Mucosa of gallbladder (tissue), 1 donor: ENCODE measurements at places on chromosomes 4 and X.
A peak's percentile ranks its signal among the peaks of the same experiment; 100 is the strongest.

- DNase-seq: no peak
Measured at GRCh38 chr4:139171876-139172691, 4.9 kb downstream of the ELF2 start.

DNA sequence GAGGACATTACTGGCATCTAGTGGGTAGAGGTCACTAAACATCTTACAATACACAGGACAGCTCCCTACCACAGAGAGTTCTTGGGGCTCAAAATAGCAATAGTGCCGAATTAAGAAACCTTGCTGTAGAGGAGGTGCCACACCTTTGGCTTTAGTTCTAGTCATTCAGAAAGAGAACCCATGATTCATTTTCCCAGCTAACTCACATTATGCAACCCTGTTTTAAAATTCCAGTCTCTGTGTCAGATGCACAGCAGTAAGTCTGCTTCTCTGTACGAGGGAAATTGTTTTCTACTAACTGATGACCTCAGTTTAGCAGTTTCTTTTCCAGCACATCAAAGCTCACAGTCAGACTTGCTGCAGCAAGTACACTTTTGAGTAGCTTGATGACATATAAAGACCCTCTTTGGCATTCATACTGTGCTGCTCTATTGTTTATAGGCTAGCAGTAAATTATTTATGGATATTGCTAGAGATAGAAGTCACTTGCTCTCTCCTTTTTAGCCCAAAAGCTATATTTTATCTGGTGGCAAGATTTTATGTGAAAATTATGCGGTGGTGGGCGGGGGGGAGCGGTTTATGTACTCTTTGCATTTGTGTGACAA is 487.8 kb upstream of the MAGEB18 start:
- no peak for DNase-seq

GRCh38 chrX:50876551-50876950 is 34.0 kb upstream of the BMP15 start:
- no peak for DNase-seq

DNA sequence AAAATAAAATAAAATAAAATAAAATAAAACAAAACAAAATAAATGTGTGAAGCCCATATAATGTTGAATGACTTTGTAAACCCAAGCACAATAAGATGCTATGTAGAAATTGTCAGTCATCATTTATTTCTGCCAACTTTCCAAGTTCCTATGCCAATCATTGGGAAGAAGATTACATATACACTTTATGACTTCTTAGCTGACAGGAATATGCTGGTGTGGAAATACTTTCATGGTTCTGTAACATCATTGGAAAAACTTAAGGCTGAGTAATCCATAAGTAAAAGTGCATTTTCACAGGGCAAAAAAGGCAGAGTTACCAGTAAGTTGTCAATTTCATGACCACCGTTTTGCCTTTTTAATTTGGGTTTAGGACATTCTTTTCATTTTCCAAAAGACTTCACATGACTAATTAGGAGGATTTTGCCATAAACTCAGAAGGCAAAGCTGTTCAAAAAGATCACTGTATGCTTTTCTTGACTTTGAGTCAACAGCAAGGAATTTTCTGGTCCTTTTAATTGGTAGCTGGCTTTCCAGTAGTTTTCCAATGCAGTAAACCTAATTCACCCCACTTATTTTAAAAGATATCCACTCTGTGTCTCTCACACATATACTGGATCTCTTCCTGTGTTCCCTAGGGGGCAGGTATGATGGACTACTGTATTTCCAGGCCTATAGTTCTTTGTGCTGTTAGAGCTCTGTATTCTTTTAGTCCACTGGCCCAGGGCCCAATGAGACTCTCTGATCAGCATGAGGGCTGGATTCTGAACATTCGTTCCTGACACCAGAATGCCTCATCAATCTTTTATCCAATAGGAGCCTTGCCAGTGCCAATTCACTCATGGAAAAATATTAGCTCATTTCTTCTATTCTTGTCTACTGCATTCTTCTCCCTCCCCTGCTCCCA is 26.2 kb upstream of the SCRG1 start:
- no peak for DNase-seq

DNA sequence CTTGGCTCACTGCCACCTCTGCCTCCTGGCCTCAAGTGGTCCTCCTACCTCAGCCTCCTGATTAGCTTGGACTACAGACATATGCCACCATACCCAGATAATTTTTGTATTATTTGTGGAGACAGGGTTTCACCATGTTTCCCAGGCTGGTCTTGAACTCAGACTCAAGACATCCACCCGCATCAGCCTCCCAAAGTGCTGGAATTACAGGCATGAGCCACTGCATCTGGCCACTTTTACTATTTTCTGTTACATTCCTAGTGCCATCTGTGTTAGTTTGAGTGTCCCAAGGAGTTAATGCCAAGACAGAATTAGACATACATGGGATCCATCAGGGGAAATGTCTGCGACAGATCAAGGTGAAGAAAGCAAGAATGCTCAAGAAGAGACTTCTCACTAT is 288.2 kb upstream of the CTSO start:
- DNase-seq: no peak

GRCh38 chr4:180028682-180029081 is 2214.5 kb upstream of the TENM3 start:
- no peak for DNase-seq

GRCh38 chrX:56789518-56790070 is 60.6 kb downstream of the NBDY start:
- DNase-seq: no peak

DNA sequence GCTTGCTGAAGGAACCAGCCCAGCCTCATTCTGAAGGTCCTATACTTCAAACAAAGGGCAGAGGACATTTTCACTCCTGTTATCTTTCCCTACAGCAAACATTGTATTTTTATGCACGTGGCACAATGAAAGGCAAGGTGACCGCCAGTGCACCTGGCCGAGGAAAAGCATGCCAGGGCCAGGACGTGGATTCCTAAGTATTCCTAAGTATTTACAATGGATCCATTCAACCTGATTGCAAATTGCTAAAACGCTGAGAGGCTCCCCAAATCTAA is 127.9 kb upstream of the FTHL17 start:
- no peak for DNase-seq

GRCh38 chrX:25941087-25941486 is 197.1 kb upstream of the MAGEB18 start:
- DNase-seq: no peak

DNA sequence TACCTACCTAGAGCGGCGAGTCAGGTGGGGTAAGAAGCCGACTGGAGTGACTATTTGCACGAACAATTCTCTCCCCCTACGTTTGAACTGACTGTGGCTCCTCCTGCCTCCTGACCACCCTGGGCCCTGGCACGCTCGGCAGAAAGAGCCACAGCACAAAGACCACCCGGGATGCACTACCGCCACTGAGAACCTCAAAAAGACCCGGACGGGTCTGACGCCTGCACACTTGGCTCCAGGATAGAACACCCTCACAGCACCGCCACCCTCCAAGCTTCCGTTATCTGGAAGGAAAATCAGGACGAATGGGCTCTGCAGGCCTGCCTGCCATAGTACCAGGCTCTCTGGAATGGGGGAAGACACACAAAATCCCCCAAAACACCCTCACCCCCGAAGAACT is 2.2 kb downstream of the LRPAP1 start:
- no peak for DNase-seq

GRCh38 chr4:139950568-139950967 is 203.4 kb downstream of the MAML3 start:
- DNase-seq: no peak

GRCh38 chr4:152949930-152950329 is 13.8 kb downstream of the FHDC1 start:
- DNase-seq: no peak

DNA sequence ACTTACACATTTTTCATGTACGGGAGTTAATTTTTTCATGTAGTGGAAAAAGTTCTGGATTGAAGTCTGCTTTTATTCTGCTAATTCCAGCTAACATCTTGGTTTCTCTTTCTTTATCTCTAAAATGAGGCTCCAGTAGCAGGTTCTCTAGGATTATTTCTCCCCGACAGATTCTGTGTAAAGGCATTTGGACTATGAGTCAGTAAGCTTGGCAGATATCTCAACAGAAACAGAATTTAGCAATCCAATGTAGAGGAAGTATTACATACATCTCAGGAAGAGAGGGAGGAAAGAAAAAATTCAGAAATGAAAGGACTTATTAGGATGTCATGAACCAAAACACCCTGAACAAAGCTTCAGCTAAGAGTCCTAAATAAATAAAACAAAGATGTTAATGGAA is 1682.3 kb upstream of the TENM3 start:
- no peak for DNase-seq

- DNase-seq: no peak
Measured at GRCh38 chr4:100109921-100110320, 80.3 kb downstream of the DDIT4L start.

DNA sequence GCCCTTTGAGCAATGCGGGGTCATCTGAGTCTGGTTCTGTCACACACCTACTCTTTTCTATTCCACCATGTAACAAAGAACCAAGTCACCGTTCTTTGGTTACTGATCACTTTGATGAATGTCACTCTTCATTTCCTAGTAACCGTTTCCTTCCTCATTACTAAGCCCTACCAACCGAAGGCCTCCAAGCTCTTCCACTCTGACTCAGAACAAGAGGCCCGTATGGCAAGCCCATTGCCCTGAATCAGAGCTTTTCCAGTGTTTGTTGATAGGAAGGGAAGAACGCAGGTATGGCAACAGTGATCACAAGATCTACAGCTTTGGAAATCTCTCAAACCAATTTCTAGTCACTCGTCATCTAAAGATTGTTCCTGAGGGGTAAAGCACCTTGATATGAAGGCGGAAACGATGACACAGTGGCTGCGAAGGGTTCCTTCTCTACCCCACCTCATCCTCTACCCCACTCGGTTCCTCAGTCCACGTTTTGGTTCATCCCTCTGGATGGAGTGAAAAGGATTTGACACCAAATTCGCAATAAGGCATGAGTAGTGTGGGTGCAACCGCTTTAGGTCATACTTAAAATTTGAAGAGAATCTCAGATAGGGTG is 28.0 kb upstream of the CD40LG start:
- DNase-seq: no peak

GRCh38 chr4:14046642-14047041 is 419.1 kb upstream of the BOD1L1 start:
- no peak for DNase-seq

- no peak for DNase-seq
Measured at GRCh38 chrX:103864886-103865534, 33.0 kb upstream of the RAB9B start.

- DNase-seq: no peak
Measured at GRCh38 chrX:123083924-123084323, 100.2 kb upstream of the GRIA3 start.

DNA sequence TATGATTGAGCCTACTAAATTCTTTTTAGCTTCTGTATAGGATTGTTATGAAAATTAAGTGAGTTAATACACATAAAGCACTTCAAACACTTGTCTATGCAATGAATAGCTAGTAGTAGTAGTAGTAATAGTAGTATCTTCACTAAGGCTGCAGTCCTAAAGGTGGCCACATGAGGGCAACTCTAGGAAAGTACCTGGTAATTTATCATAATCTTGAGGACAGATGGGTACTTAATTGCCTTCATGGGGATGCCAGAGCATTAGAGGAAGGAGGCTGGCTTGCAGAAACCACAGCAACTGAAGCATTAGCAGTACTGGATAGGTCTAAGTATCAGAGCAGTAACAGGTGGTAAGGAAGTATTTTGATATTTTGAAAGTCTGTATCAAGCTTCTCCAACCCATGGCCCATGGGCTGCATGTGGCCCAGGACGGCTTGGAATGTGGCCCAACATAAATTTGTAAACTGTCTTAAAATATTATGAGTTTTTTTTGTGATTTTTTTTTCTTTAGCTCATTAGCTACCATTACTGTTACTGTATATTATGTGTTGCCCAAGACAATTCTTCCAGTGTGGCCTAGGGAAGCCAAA is 17.3 kb downstream of the NIPAL1 start:
- DNase-seq: no peak

GRCh38 chrX:119636419-119636818 is 30.2 kb upstream of the NKRF start:
- DNase-seq: no peak

GRCh38 chr4:139890816-139891215 is 225.2 kb downstream of the MGST2 start:
- no peak for DNase-seq

- DNase-seq: no peak
Measured at GRCh38 chrX:118526149-118526548, 30.5 kb downstream of the DOCK11 start.

GRCh38 chr4:168019921-168020320 is 72.4 kb upstream of the ANXA10 start:
- no peak for DNase-seq

- DNase-seq: no peak
Measured at GRCh38 chrX:24166078-24166477, 16.5 kb downstream of the ZFX start.

GRCh38 chrX:38166478-38167083 is 54.1 kb downstream of the SRPX start:
- DNase-seq: no peak

DNA sequence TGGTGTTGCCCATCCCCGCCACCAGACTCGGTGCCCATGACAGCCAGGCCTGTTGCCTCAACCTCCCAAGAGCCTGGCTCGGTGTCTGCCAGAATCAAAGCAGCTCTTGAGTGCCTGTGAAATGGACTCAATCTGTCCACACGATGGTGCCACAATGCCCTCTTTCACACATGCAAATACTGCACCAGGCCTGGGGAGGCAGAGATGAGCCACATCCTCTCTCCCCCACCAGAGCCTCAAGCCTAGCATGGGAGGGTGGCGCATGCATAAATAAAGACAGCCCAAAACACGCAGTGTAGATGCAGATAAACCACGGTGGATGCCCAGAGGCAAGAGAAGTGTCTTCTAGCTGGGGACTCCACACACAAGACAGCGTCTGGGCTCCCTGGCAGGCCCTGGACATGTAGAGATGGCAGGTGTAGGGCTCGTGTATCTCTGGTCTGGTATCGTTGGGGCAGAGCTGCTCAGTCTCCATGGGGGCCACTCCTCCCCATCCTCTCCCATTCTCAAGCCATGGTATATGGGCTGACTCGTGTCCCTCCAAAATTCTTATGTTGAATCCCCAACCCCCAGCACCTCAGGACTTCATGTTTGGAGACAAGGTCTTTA is 65.6 kb downstream of the JAKMIP1 start:
- no peak for DNase-seq

DNA sequence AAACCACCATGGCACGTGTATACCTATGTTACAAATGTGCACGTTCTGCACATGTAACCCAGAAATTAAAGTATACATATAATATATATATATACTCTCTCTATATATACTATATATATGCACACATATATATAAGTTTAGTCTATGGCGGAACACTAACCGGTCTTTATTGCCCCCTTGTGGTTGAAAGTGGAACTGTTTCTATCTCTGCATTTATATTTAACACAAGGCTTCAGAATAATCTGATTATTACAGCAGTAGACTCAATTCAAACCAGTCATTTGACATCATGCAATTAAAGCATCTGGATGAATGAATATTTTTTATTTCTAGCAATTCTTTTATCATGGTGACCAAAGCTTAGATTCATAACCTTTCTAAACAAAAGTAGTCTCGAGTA is 14.6 kb downstream of the RAB9B start:
- peak; percentile 36 for DNase-seq

GRCh38 chr4:17370818-17371217 is 141.1 kb downstream of the QDPR start:
- no peak for DNase-seq
